ENCODE measurements at places on chromosomes 3 and 15.

DNA sequence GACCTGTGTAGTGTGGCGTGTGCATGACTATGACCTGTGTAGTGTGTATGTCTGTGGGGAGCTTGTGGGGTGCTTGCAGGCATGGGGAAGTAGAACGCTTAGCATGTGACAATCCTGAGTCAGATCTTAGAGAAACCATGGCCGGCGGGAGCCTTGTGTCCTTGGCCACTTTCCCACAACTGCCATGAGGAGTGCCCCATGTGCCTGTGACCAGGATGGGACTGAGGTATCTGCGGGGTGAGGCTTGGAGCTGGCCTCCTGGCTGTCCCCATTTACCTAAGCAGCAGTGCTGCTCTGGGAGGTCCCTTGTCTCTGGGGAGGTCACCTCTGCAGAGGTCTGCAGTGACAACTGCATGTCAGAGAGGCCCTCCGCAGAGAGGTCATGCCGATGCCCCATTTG is 23.6 kb downstream of the TRPM1 start:
- DNase-seq: no peak

- no peak for DNase-seq
Observed at GRCh38 chr15:63809452-63809851, 24.3 kb downstream of the HERC1 start.

- no peak for DNase-seq
Observed at GRCh38 chr3:143090976-143091837, 28.4 kb upstream of the CHST2 start.

DNA sequence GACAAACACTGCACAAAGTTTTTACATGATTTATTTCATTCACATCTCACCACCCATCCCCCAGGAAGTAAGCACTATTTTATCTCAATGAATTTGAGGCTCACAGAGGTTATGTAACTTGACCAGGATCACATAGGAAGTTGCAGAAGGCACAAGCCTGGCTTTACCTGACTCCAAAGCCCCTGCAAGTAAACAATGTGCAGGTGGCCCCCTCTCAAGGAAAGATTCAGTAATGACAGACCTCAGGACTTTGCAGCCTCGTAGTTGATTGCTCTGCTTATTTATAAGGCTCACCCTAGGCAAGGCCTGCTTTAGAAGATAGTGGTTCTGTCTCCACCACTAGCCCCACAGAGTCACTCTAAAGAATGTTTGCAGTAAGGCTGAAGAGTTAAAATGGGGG is 79.8 kb upstream of the MDFIC2 start:
- DNase-seq: no peak

DNA sequence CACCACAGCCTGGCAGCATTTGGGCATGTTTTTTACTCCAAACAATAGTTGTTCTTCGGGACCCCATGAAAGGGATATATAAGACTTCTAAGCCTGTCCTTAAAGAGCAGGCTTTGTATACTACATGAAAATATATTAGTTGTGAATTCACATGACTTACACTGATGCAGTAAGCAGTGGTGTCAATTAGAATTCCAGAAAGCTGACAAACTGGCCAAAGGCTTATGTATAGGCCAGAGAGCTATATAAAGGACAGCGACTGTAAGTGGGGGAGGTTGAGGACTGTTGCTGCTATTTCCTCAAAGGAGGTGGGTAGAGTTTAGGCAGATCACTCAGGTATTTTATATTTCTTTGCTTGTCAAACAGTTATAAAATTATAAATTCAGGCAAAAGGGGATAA is 24.8 kb downstream of the KPNA4 start:
- DNase-seq: no peak

DNA sequence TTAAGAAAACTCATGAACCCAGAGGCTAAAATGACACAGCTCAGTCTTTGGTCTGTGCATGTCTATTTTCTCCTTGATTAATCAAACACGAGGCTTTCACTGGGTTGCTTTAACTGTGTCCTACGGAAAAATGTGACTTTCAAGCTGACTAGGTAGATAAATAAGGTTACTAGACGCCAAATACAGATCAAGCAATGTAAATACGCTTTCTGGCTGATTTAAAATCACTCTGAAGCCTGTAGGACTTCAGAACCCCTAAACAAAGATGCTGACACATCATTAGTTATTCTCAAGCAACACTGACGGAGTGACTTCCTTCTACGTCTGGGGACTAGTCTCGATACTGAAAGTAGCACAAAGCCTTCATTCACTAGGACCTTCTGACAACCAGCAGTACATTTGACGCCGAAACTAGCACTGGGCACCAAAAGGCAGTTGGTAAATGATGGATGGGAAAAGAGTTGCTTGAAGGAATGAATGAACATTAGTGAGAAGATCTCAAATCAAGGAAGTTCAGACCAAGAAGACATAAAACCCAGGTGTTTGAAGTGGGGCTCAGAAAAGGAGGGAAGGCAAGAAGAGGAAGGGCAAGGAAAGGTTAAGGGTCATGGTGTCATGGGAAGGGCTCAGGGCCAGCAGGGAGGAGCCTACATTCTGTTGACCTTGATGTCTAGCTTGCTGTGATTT is 67.1 kb upstream of the CDV3 start:
- no peak for DNase-seq

DNA sequence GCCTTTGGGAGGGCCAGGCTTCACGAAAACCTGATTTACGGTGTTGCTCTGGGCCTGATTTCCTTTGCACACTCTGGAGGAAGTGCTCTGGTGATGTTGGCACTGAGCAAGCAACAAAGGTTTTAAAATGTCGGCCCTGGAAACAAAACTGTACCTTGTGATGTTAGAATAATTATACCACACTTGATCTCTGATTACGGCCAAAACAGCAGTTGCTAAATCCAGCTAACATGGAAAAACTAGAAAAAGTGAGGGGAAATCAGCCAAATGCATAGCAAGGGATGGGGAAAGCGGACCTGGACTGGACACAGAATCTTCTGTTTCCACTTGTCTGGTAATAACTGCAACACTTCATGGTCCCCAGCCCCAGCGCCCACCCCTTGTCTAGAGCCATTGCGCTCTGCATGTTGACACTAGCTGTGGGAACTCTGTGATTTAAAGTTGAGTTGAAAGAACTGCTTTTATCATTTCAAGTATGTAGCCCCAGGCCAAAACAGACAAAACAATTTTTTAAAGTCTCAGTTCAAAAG is 120.1 kb downstream of the VGLL4 start:
- no peak for DNase-seq

DNA sequence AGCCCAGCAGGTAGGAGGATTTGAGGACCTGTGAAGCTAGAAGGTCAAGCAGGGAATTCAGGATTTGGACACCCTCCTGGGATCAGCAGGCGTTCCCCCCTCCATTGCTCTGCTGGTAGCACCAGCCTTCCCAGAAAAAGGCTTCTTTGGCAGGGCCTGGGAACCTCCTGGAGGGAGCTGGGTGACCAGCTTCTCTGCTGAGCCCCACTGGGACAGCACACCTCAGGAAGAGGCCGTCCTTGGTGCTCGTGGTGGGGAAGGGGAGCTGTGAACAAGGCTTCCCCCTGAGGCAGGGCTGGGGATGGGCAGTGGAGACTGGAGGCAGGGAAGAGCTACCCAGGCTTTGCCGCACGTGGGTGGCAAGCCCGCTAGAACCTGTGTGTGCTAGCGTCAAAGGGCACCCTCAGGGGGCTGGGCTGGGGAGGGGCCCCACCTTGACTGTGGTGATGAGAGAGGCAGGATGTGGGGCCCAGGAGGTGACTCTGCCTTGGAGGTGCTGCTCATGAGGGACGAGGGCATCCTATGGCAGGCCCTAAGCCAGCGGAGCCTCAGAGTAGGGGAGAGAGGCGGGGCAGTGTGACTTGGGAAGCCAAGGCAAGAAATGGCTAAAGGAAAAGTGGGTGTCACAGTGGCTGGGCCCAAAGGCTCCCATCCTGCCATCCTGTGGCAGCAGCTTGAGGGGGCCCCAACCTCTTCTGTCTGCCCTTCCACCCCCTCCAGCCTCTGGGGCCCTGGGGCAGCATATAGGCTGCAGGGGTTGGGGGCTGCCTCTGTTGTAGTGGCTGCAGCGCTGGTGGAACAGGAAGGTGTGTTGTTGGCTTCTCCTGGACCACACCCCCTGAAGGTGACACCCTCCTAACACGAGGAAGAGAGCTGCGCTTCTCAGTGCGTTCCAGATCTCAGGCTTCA is 20.7 kb downstream of the KLF13 start:
- no peak for DNase-seq

DNA sequence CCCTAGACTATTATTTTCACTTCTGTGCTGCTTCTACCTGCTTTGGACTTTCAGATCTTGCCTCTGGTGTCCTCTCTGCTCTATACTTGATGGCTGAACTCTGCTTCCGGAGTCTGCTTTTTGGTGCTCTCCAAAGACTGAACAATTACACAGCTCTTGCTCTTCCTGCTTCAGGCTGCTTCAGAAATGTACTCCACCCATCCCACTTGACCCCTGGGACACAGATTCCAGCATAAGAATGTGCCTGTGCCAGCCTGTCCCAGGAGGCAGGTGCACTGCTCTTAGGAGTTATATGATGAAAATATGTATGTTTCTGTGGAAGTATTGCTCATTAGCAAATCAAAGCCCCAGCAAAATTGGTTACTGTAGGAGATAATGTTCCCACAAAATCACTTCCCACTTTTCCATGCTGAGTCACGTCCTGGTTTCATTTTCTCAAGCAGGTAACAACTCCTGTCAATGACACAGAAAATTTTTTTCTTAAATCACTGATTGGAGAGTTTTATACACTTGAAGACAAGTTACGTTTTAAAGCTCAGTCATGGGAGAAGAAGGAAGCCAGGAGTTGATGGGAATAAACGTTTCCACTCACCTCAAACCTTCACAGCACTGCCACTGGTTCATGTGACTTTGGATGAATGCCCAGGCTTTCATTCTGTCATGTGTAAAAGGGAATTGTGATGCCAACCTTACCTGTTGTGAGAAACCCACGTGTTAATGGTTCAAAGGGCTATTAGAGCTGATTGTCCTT is 239.4 kb upstream of the ZPLD1 start:
- DNase-seq: no peak

Data from A549 (cell line).